HAP-1 (cell line): ENCODE measurements at places on chromosomes 1 and 21.

DNA sequence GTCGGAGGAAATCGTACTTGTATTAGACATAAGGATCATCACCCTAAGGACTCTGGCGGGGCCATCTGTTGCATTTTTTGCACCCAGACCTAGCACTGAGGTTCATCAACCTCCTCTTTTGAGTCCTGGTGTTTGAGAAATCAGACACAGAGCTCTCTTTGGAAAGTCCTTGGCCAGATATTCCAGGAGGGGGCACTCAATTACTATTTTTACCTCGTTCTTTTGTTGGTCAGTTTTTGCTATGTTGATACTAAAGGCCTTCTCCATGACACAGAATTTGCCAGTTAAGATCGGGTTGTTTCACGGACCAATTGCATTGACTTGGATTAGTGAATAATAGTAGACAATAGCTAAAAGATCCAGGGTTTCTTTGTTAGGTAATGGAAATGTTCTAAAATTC, 711.2 kb downstream of the KCNT2 start:
- no peak for DNase-seq

- peak; percentile 98 for DNase-seq
Observed at GRCh38 chr1:89929467-89930063, 65.3 kb upstream of the ZNF326 start.

DNA sequence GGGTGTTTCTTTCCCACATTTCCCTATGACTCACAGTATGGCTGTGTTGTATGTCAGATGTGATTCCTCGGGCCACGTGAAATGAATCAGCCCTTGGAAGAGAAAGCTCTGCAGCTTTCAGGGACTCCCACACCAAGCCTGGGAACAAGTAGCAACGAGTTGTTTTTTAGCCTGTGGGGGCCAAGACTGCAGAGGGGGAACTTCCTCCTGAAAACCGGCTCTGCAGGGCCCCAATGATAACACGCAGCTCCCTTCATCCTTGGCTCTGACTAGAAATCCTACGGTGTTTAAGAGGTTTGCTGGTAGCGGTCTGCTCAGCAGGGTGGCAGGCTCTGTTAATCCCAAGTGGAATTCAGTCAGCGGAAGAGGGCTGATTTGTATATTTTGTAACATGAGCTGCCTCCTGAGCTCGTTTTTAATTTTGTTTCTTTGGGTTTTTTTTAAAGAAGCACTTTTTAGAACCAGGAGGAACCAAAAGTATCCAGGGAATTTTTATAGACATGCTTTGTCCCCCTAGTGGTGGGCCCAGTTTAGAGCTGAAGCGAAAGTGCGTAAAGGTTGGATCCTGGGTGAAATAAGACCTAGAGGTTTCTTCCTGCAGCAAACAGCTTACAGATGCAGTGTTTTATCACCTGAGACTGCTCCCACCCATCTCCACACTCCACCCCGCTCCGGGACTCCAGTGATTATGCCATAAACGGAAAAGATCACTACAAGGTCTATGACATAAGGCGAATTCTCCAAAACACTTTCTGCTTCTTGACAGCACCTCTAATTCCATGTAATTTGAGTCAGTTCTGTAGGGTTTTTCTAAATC, 48.8 kb downstream of the LAMC2 start:
- peak; percentile 81 for DNase-seq

DNA sequence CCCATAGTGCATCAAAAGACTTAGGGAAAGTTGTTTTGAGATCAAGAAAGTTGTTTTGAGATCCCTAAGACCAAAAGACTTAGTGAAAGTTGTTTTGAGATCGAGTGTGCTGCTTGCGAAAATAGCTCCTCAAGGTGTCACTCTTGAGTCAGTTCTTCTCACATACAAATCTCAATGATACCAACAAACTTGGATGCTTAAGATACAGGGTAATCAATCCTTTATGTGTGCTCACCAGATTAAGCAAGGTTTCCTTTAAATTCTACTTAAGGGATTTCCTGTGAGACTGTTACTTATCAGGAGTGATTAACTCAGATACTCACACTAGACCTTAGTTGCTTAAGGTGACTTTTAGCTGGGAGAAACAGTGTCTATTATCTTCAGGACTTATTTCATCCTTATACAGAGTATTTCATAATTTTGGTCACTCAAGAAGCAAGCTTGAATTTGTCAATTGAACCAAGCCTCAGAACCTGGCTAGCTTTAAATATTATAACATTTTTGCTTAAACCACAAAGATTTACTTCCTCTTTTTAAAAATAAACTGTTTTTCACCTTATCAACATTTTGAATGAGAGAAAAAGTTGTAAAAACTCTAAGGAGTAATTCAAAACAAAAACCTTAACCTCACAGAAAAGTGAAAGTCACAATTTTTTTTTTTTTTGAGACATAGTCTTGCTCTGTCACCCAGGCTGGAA, 8.0 kb upstream of the RLF start:
- peak; percentile 57 for DNase-seq

DNA sequence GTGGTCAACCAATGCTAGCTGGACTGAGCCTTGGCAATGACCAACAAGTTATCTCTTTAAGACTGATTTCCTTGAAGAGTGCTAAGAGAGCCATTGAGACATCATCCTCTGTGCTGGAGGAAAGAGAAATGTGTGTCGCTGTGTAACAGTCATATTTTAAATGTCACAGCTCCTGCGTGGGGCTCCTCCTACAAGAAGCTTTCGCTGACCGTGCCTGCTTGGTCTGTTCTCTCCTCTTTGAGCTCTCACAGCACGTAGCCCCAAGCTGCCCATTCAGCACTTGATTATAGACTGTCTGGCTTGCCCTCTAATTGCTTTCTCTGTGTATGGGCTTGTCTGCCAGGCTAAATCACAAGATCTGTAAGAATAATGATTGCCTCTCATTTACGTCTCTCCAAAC, 221.3 kb downstream of the FOXD2 start:
- no peak for DNase-seq

DNA sequence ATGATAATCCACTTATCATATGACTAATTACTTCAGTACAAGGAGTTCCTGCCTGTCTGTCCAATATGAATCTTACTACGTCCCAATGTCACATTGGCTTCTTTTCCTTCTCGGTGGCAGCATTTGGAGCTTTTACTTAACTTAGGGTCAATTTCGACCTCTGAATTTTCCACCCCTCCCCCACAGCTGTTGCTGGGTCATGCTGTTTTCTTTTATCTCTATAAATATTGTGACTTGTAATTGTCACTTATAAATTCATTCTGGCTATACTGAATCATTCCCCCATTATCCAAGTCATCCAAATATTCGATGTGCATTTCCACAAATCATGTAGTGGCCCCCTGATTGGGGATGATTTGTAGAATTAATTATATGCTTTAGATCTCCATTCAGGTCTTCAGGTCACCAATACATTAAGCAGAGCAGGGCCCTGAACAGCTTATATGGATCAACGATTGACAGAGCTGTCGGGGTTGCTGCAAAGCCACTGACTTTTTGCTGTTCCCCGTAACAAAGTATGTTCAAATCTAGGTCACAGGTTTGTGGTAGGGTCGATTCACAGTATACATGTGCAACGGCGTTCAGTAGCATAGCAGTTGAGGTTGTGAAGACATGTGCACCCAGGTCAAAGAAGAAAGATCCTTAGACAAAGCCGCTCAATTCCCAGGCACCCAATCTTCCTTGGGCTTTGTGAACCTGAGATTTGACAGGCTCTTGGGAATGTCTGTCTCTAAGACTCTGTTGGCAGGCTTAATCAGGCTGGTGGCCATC, 18.3 kb upstream of the RNU1-4 start:
- no peak for DNase-seq

GRCh38 chr1:209641832-209642172, 10.4 kb downstream of the LAMB3 start:
- DNase-seq: no peak

DNA sequence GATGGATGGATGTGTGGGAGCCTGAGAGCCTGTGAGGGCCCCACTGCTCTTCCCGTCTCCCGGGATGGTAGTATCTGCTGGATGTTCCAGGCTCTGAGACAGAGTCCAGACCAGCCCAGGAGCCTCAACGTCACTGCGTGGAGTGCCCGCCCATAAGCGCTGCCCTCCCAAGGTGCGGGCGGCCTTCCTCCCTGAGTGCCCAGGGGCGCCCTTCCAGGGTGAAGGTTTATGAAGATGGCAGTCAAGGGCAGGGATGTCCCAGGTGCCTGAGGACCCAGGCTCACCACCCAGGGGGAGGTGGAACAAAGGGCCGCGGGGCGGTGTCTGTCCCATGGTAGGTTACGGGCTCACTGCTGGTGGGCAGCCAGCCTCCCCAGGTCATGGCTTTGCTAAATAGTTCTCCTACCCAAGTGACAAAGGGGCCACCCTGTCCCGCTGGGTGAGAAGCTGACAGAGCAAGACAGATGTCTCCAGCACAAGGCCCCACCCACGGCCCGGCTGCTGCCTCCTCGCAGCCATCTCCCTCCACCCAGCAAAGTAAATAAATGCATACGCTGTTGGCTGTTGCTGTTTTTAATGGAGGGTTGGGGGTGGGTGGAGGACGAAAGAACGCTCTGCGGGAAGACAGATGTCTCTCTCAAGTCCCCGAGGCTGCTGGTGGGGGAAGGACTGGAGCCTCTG, 9.0 kb upstream of the GPR153 start:
- DNase-seq: no peak

DNA sequence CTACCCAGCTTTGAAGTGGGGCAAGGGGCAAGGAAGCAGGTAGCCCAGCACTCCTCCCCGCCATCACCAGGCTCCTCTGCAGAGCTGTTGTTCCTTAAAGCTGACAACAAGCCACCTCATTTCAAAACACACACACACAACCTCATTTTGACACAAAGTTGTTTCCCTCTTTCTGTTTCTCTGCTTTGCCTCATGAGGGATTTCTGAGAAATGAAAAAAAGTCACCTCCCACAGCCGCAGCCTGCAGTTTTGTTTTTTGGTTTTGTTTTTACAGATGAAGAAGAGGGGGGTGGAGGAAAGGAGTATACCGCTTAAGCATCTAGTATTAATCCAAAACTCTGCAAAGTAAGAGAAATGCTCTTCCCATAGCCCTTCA, 12.1 kb downstream of the MCL1 start:
- no peak for DNase-seq

DNA sequence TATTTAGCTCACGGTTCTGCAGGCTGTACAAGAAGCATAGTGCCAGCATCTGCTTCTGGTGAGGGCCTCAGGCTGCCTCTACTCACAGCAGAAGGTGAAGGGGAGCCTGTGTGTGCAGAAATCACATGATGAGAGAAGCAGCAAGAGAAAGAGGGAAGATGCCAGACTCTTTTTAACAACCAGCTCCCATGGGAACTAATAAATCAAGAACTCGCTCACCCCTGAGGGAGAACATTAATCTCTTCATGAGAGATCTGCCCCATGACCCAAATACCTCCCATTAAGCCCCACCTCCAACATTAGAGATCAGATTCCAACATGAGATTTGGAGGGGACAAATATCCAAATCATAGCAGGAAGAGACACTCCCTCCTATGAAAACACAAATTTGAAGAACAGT, 74.1 kb downstream of the OLFML2B start:
- DNase-seq: no peak

- DNase-seq: no peak
Observed at GRCh38 chr1:920521-920920, 3.2 kb upstream of the SAMD11 start.
